ENCODE measurements at places on chromosomes 16 and 17.

GRCh38 chr16:73864868-73865267, 431.7 kb upstream of the PSMD7 start:
- H3K27me3 ChIP-seq = peaks cover 2% of the 10 kb centered on the region
- peaks cover 9% of the 10 kb centered on the region for H3K4me1 ChIP-seq
- DNase-seq = no peak
- H3K27ac ChIP-seq = no peak overlapping the region

DNA sequence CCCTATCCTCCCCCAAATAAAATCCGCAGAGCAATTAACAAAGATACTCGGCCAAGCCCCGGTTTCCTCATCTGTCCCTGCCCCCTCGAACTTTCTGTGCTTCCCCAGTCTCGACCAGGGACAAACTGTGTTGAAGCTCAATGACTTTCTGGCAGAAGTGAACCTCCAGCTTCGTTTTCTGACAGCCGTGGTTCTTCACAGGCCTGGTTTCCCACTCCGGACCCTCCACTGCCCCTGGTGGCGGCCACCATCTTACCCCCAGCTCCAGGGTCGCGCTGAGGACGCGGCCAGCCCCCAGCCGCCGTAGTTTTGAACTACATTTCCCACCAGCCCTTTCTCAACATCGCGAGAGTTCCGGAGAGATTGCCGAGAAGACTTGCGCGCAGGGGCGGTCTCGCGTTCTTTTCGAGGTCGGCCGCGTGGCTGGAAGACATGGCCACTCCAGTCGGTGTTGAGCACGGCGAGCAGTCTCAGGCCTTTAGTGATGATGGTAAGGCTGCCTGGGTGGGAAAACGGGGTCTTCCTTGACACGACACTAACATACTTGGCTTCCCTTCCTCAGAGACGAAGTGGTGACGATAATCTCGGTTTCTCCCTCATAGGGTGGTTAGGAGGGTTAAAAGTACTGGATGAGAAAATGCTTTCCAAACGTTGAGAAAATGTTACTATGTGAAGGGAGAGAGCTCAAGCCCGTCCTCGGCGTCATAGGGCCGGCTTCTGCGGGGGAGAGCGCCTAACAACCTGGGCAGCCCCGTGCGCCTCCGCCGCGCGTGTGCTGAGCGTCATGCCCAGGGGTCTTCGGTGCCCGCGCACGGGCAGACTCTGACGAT, 17.7 kb downstream of the PRCD start:
- no peaks in the 10 kb centered on the region for H3K27me3 ChIP-seq
- H3K4me3 ChIP-seq = peak overlapping the region; percentile 94
- peaks cover 55% of the 10 kb centered on the region for H3K4me1 ChIP-seq

DNA sequence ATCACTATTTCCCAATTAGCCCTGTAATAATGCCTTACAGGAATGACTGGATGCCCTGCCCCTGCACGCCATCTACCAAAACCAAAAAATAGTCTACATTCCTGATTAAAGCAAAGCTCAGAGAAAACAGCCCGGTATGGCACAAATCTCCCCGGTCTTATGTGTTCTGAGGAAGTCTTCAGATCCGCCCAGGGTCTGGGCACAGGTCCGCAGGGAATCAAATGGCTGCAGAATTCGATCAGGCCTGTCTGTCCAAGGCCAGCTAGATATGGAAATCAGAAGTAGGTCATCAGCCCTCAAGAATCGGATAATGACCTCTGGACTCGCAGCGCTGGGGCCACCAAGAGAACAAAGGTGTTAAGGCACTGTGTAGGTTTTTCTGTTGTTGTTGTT, 171.0 kb downstream of the ZFHX3 start:
- DNase-seq = no peak
- no peaks in the 10 kb centered on the region for H3K27me3 ChIP-seq
- H3K4me1 ChIP-seq = peaks cover 39% of the 10 kb centered on the region
- peak overlapping the region; percentile 93 for H3K27ac ChIP-seq
- peaks cover 10% of the 10 kb centered on the region for H3K36me3 ChIP-seq

DNA sequence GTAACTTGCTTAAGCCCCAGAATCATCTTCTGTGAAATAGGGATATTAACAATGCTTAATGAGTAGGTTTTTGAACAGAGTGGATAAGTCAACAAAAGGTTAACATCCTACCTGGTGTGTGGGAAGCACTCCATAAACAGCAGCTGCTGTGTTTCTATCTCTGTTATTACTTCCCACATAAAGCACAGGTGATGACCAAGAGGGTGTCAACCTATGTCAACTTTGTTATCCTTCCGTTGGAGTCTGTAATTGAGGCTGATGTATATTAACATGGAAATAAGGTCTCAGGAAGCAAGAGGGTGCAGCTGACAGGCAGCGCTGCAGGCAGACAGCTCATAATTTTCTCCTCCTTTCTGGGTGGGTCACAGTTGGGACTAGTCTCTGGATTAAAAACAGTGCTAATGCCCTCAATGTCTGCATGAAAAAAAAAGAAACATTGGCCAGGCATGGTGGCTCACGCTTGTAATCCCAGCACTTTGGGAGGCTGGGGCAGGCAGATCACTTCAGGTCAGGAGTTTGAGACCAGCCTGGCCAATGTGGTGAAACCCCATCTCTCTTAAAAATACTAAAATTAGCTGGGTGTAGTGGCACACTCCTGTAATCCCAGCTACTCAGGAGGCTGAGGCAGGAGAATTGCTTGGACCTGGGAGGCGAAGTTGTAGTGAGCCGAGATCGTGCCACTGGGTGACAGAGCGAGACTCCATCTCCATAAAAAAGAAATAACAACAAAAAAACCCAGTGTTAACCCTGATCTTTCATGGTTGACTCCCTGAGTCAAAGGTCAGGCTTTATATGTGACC, 269.6 kb downstream of the SNX29 start:
- no peak overlapping the region for H3K27ac ChIP-seq
- no peak overlapping the region for H3K4me3 ChIP-seq
- no peaks in the 10 kb centered on the region for H3K4me1 ChIP-seq
- no peak for DNase-seq
- H3K36me3 ChIP-seq = peaks cover 3% of the 10 kb centered on the region

DNA sequence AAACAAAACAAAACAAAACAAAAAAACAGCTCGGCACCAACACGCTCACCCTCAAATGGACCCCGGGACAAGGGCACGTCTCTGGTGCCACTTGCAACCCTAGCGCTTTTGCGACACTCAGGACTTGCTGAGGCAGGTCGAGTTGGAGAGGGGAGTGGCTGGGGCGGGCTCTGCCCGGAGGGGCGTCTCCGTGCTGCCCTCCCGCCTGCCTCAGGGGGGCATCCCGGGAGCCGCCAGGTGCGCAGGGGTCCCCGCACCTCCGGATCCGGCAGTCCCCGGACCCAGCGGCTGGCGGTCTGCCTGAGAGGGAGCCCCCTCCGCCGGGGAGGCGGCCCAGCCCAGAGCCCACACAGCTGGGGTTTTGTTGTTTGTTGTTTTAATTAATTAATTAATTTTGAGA, at the start of gene SLC52A1:
Gene SLC52A1, minus strand, starts transcription at position 112 of the 400 bp plus-strand sequence. CDS start 820 bp downstream, outside the sequence.
- peaks cover 3% of the 10 kb centered on the region for H3K4me1 ChIP-seq
- H3K4me3 ChIP-seq = peak within 1 kb of the TSS; percentile 20
- no peak for DNase-seq
- no peaks in the 10 kb centered on the region for H3K36me3 ChIP-seq

GRCh38 chr16:3938843-3939624, 58.5 kb upstream of the CREBBP start:
- peaks cover 10% of the 10 kb centered on the region for H3K4me1 ChIP-seq
- no peaks in the 10 kb centered on the region for H3K27me3 ChIP-seq
- peak; percentile 83 for DNase-seq
- H3K36me3 ChIP-seq = peaks cover 8% of the 10 kb centered on the region
- H3K27ac ChIP-seq = peak overlapping the region; percentile 69
- peak overlapping the region; percentile 46 for H3K4me3 ChIP-seq

DNA sequence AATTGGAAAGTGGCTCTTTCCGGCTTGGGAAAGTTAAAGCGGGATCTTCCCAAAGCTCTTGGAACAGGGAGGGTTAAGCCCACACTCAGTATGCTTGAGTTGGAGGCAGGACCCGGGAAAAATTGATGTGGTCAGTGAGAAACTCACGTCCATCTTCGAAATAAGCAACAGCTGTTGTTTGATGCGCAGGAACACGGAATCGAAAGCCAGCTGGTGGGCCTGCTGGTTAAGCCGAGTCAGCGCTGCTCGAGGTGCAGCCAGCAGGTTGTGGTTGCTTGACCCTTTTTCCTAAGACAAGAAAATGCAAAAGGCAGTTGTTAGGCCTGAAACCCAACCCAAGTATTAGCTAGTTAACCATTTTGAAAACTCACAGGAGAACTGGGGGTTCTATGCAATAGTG, 49.4 kb downstream of the COG7 start:
- H3K4me3 ChIP-seq = no peak overlapping the region
- H3K27ac ChIP-seq = no peak overlapping the region
- DNase-seq = no peak
- peaks cover 5% of the 10 kb centered on the region for H3K4me1 ChIP-seq
- H3K36me3 ChIP-seq = peaks cover 60% of the 10 kb centered on the region

GRCh38 chr16:78773291-78773702, 673.8 kb downstream of the WWOX start:
- H3K36me3 ChIP-seq = no peaks in the 10 kb centered on the region
- H3K27me3 ChIP-seq = no peaks in the 10 kb centered on the region
- no peaks in the 10 kb centered on the region for H3K4me1 ChIP-seq

GRCh38 chr16:48282636-48283263, 35.4 kb upstream of the ABCC11 start:
- H3K27me3 ChIP-seq = no peaks in the 10 kb centered on the region
- H3K27ac ChIP-seq = peak overlapping the region; percentile 17
- peaks cover 53% of the 10 kb centered on the region for H3K36me3 ChIP-seq
- no peak overlapping the region for H3K4me3 ChIP-seq
- no peak for DNase-seq

GRCh38 chr17:73157521-73157890, 7.3 kb upstream of the SSTR2 start:
- DNase-seq = no peak
- H3K4me3 ChIP-seq = no peak overlapping the region
- H3K36me3 ChIP-seq = no peaks in the 10 kb centered on the region

DNA sequence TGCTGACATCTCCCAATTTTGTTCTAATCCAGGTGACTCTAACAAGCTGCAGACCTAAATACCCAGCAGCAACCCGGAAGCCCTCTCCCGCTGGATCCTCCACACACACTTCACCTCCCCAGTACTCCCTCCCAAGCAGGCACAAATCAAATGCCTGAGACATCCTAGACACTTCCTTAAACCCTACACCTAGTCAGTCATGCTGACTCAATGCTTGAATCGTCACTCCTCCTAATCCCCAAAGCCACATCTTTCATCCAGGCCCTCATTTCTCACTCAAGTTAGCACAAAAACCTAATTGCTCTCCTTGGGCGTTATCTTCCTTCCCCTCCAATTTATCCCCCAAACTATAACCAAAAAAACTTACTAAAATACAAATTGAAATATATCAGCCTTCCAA, 32.7 kb downstream of the CMC2 start:
- H3K27me3 ChIP-seq = no peaks in the 10 kb centered on the region
- H3K36me3 ChIP-seq = peaks cover 22% of the 10 kb centered on the region
- DNase-seq = no peak

GRCh38 chr17:17386094-17386800, 83.1 kb downstream of the NT5M start:
- no peak overlapping the region for H3K27ac ChIP-seq
- H3K36me3 ChIP-seq = no peaks in the 10 kb centered on the region
- H3K4me1 ChIP-seq = no peaks in the 10 kb centered on the region

GRCh38 chr16:72917051-72917450, 130.9 kb downstream of the ZFHX3 start:
- DNase-seq = no peak
- H3K36me3 ChIP-seq = peaks cover 8% of the 10 kb centered on the region
- H3K27me3 ChIP-seq = no peaks in the 10 kb centered on the region
- H3K4me3 ChIP-seq = no peak overlapping the region

DNA sequence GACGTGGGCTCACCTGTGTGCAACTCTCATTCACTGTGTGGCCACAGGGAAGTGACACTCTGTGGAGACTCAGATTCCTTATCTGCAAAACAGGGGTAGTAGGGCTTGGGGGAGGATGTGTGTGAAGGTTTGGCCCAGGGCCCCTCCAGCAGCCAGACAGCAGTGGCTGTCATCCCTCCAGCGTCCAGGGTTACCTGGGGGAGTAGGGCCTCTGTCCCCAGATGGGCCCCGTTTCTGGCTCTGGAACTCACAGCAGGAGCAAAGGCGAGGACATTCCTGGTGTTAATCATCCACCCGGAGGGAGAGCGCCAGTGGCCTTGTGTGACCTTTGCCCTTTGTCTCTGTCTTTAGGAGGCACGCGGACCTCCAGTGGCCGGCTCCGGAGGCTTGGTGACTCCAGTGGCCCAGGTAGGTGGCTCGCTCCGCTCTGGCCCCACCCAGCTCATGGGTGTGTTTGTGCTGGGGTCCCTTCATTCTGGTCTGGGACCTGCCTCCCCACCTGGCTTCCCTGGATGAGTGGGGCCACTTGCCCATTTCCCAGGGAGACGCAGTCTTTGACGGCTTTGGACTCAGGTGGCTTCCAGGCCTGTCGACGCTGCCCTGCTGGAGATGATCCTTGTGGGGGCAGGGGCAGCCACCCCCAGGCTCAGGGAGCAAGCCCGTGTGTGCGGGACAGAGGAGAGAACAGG, 166.2 kb downstream of the SEC14L1 start:
- no peak overlapping the region for H3K27ac ChIP-seq
- DNase-seq = no peak
- H3K4me1 ChIP-seq = peaks cover 26% of the 10 kb centered on the region
- H3K4me3 ChIP-seq = no peak overlapping the region
- peaks cover 2% of the 10 kb centered on the region for H3K36me3 ChIP-seq
